ENCODE measurements at places on chromosomes 1 and 21.
A peak's percentile ranks its signal among the peaks of the same experiment; 100 is the strongest.

DNA sequence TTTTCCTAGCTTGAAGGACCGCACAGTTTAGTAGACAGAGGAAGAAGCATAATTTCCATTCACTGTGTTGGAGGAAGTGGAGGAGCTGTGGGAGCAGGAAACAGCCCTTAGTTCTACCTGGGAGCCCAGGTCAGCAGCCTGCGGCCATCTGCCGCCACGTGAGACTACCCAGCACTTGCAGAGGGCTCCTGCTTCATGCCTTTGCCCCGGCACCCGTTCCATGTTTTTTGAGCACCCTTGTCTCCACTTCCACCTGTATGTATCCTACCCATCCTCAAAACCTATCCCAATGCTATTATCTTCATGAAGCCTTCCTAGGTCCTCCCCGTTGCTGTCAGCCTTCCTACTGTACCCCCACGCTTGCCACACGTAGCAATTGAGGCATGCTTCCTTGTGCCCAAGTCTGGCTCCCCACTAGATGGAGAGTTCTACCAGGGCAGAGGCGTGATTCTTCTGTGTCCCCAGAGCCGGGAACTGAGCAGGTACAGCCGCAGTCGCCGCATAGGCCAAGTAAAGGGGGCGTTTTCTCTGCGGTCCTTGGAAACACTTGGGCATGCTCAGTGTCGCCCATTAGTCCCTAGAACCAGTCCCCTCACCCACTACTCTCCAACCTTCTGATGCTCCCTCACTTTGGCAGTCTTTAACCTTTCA, 1.9 kb downstream of the SLC6A9 start:
- DNase-seq, result peak; percentile 92

- no peak for DNase-seq
These were observed 23.2 kb downstream of the CRCT1 start for GRCh38 chr1:152537496-152537895.

- DNase-seq, result no peak
These were observed 323.0 kb downstream of the OMA1 start for GRCh38 chr1:58223522-58223921.

GRCh38 chr1:3329640-3330281, 124.7 kb upstream of the ARHGEF16 start:
- DNase-seq, result peak; percentile 95

DNA sequence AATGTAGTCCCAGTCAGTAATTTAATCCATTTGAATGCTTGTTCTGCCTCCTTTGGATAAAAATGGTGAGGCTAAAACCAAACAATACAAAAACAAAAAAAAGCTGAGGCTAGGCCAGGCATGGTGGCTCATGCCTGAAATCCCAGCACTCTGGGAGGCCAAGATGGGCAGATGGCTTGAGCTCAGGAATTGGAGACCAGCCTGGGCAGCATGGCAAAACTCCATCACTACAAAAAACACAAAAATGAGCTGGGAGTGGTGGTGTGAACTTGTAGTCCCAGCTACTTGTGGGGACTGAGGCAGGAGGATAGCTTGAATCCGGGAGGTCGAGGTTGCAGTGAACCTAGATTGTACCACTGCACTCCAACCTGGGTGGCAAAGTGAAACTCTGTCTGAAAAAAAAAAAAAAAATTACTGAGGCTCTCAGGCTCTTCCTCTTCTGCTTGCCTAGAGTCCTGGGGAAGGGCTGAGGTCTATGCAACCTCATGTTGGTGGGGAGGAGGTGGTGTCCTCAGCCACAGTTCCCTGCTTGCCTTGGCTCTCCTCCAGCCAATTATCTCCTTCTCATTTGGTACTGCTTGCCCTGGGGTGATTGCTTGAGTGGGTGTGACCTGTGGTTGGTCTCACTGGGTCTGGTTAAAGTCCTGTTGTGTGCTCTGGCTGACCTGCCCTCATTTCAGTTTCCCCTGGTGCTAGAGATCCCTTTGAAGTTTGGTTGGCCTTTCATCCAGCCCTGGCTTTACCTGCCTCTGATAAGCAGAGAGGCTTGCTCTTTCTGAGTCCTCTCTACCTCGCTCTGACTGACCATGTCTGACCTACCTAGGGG, 20.9 kb downstream of the S1PR1 start:
- no peak for DNase-seq

DNA sequence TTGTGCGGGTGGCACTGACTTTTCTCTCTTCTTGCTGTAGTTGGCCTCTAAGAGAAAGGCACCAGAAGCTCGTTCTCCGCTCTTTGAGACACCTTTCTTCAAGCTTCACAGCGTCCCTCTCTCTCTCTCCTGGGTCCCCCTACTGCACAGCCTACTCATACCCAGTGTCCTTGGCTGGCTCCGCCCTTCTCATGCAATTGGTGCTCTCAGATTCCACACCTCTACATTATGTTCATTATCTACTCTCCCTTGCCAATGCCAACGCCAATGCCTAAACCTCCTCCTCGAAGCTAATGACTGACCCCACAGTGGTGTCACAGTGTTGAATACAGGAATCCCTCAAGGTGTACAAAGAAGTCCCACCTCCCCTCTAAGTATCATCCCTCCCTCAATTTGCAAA, 4.8 kb upstream of the DNAJC28 start:
- DNase-seq, result no peak

DNA sequence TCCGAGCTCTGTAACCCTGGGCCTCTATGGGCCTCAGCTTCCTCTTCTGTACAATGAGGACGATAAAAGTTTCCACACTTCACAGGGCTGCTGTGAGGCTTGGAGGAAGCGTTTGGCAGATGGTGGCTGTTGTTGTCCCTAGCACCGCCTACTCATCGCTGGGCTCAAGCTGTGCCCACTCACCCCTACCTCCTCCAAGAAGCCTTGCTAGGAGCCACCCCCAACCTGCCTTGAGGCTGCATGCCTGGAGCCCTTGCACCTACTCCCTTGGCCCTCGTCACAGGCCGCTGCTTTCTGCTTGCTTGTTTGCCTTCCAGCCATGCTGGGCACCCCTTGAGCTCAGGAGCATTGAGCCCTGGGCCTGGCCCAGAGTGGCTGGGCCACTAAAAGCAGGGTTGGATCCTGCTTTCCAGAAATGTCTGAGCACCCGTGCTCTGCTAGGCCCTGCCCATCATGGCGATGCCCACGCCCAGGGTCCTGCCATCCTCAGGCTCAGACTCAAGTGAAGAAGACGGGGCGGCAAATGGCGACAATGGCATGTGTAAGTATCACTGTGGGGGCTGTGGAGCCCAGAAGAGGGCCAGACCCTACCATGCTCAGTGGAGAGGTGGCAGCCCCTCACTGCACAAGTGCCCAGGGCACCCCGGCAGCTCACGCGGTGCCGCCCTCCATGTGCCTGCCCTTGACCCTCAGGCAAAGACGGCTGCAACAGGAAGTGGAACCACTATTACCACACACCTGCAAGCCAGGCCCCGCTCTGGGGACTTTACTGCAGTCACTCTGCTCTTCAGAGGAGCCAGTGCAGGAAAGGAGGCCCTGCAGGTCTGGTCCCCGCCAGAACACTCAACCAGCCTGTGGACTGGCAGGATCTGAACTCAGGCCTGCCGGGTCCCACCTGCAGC, 9.5 kb downstream of the SH3BGRL3 start:
- DNase-seq, result peak; percentile 65

- no peak for DNase-seq
These were observed 43.9 kb downstream of the GRHL3 start for GRCh38 chr1:24362982-24363614.

- DNase-seq, result peak; percentile 69
These were observed 40.6 kb downstream of the AKNAD1 start for GRCh38 chr1:108816049-108816893.

GRCh38 chr1:188642704-188643103, 1814.0 kb downstream of the PLA2G4A start:
- peak; percentile 80 for DNase-seq

DNA sequence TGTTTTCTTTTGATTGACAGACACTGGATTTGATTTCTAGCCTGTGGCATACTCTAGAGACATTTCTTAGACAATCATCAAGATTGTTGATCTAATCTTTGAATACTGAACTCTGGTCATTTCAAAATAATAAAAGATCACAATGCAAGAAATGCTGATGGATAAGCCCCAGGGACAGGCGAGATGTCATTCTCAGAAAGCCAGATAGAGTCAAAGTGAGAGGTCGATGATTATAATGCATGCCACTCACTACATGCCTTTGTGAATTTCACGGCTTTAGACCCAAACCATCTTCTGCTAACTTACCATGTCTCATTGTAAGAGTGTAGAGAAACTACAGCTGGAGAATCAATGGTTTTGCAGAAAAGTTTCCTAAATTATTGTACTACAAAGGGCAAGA, 257.1 kb downstream of the DYRK1A start:
- DNase-seq, result no peak

DNA sequence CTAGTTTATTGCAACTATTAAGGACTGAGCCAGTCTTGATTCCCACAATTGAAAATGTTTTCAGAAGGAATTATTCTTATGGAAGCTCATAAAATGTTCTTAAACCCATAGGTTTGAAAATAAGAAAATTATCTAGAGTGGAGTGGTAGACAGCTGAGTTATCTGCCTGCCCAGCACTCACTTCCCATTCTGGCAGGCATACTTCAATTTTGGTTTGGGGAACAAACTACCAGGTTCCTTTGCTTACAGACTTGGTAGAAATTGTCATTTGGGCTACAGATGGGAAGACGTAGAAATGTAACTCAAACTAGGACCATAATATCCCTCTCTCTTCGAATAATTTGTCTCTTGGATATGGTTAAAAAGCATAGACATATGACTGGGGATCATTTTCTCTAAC, 18.4 kb downstream of the JUN start:
- no peak for DNase-seq

DNA sequence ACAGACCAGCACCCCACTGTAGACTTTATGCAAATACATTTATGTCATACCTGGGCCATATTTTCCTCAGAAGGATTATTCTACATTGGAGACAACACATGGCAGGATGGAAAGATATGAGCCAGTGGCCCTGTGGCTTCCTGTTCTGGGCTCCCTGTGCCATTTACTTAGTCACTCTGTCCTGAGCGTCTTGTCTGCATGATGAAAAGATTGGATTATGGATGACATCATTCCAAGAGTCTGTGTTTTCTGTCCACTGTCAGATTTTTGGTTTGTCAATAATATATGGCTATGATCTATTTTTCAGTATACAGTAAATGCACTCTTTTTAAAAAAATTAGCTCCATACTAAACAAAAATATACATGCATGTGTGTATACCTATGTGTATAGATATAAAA, 30.8 kb downstream of the IGSF5 start:
- no peak for DNase-seq

GRCh38 chr21:30962013-30962412, 76.3 kb downstream of the KRTAP19-8 start:
- no peak for DNase-seq

DNA sequence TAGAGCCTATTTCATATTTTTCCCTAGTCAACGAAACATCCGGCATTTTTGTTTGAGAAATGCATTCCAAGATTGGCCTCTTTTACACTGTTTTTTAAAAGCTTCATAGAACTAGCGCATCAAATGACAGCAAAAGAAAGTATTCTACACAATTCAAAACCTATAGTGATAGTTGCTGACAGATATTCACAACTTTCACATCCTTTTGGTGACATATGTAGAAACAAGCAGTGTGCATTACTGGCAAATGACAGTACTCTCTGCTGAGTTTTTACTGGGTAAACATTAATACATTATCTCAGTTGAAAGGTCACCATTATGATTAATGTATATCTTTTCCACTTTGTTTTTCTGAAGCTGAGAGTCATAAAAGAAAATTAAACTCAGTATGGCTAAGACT, 135.4 kb upstream of the RGS18 start:
- DNase-seq, result no peak

DNA sequence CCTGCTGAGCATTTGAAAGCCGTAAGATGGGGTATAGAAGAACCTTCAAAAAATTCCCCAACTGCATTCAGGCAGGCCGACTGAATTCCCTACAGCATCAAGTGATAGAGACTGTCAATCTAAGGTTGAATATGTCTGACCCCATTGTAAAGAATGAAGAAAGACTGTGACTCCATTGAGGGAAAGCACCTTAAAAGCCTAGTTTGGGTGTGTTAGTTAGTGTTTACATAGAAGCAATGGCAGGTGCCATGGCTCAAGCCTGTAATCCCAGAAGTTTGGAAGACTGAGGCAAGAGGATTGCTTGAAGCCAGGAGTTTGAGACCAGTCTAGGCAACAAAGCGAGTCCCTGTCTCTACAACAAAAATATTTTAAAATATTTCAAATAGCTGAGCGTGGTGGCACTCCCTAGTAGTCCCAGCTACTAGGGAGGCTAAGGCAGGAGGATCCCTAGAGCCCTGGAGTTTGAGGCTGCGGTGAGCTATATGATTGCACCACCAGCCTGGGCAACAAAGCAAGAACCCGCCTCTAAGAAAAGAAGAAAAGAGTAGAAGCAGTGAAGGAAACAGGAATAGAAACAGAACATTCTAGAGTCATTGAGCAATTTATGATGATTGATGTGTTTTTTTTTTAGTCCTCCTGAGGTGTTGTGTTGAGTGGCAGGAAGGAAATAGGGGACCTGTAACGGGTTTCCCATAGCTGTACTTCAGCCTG, 15.4 kb downstream of the POLR3GL start:
- DNase-seq, result no peak

GRCh38 chr1:243482141-243483022, 226.5 kb downstream of the SDCCAG8 start:
- no peak for DNase-seq

GRCh38 chr1:112676543-112676942, 2.1 kb downstream of the MOV10 start:
- DNase-seq, result no peak

DNA sequence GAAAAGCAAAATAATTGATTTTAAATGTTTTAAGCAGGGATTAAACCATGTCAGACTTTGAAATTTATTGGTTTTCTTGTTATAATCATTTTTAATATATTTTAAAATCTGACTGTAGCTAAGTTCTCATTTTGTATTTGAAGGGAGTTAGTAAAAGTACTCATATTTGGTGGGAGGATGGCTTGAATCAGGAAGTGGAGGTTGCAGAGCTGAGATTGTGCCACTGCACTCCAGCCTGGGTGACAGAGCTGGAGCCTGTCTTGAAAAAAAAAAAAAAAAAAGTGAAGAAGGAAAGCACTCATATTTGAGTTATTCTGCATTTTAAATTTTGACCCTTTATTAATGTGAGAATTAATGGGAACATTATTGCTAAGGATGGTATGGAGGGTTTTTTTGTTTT, 106.0 kb downstream of the RABGAP1L start:
- DNase-seq, result no peak

DNA sequence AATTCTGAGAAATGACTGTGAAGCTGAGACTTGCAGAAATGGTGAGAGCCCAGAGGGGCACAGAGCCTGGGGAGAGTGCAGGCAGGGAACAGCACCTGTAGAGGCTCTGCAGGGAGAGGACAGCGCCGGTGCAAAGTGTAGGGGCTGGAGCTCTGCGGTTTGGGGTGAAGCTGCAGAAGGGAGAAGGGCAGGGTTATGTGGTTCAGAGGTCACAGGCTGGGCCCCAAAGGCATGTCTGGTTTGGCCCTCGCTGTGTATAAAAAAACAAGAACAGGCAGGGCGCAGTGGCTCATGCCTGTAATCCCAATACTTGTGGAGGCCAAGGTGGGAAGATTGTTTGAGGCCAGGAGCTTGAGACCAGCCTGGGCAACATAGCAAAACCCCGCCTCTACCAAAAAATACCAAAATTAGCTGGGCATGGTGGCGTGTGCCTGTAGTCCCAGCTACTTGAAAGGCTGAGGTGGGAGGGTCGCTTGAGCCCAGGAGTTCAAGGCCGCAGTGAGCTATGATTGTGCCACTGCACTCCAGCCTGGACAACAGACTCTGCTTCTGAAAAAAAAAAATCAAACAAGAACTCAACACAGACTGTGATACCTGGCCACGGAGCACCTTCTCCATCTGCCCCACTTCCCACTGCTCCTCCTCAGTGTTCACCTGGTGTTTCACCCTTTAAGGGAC, 29.1 kb downstream of the SERINC2 start:
- no peak for DNase-seq

GRCh38 chr1:220003015-220003414, 43.3 kb downstream of the EPRS1 start:
- no peak for DNase-seq

GRCh38 chr1:191305370-191305769, 827.7 kb upstream of the BRINP3 start:
- no peak for DNase-seq
